Inflammatory macrophage treated with lipopolysaccharide for 4 hours (primary cell): ENCODE measurements at places on chromosomes 13 and 19.
A peak's percentile ranks its signal among the peaks of the same experiment; 100 is the strongest.

DNA sequence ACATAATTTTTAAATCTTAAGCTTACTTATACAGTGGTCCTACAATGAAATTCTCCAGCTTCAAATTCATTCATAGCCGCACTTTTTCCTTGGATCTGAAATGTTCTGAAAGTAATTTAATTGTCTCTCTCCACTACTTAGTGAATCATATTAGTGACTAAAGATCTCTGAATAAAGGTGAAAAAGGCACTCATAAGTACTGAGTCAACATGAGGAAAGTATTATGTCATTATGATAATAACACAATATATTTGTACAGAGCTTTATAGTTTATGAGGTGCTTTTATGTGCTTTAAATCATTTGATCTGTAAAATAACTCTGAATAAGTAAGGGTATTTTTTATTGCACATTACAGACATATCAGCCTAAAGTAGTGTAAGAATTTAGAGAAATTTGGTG lies 628.2 kb upstream of the SLITRK5 start:
- no peak for DNase-seq

DNA sequence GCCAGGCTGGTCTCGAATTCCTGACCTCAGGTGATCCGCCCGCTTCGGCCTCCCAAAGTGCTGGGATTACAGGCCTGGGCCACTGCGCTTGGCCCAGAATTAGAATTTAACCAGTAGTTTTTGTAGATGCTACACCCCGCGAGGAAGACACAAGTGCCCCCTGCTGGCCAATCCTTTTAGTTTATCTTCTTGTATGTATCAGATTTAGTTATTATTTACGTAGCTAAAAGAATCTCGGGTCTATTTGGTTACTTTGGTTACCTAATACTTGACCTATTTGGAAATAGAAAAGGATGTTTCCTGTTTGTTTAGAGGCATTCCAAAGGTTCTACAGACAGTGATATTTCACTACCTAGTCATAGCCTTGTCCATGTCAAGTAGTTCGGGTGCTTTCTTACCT lies 22.0 kb downstream of the MUC16 start:
- peak; percentile 4 for DNase-seq

- DNase-seq, result no peak
Measured at GRCh38 chr13:66339214-66339613, 890.9 kb downstream of the PCDH9 start.

GRCh38 chr13:18948012-18948663 lies 233.5 kb downstream of the TUBA3C start:
- DNase-seq, result no peak

DNA sequence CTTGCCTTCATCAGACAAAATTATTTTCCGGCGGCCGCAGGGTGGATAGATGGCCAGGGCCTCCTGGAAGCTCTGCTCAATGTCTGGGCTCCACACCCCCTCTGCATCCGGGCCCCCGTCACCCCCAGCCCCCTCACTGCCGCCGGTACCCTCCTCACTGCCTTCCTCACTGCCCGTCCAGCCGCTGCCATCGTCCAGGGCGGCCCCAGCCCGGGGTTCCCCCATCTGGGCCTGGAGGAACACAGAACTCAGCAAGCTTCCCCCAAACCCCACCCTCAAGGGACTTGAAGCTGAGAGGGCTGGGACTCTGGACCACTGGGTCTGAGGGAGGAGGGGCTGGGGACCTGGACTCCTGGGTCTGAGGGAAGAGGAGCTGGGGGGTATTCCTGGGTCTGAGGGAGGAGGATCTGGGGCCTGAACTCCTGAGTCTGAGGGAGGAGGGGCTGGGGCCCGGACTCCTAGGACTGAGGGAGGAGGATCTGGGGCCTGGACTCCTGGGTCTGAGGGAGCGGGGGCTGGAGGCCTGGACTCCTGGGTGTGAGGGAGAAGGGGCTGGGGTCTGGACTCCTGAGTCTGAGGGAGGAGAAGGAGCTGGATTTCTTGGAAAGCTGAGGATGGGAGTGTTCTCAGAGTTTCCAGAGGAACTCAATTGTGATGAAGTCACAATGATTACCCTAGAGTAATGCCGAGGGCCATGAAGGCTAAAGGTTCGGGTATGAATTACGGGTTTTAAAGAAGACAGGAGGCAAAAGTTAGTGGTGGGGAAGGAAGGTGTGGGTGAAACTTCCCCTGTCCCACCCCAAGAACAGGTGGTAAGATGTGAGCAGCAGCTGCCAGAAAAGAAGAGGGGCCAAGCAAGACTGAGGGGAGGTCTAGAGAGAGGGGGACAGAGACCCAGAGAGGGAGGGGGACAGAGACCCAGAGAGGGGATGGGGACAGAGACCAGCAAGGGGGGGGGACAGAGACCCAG lies 2.1 kb downstream of the TEAD2 start:
- DNase-seq, result no peak

DNA sequence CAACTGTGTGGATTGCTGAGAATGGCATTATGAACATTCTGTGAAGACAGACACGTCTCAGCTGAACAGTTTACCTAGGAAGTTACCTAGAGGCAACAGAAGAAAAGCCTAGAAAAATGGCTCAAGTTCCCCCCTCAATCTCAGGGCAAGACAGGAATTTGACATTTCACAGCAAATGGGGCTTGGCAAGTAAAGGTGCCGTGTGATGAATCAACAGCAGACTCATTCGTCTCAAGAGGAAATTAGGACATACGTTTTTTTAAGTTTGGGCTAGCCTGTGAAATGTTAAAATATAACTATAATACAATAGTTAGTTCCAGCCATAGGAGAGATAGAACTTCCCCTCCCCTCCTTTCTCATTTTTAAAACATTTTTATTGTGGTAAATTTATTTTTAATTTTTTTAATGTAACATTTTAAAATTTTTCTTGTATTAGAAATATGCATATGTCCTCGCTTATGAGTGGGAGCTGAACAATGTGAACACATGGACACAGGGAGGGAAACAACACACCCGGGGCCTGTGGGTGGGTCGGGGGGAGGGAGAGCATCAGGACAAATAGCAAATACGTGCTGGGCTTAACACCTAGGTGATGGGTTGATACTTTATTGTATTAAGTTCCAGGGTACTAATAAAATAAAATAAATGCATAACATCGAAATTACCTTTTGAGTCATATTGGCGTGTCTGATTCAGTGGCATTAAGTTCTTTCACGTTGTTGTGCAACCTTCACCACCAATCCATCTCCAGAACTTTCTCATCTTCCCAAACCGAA lies 116.0 kb downstream of the COL4A2 start:
- DNase-seq, result no peak
